Hematopoietic multipotent progenitor cell treated with erythropoietin and hydrocortisone succinate and interleukin-3 and kit ligand, for 15 days (in vitro differentiated cells): ENCODE measurements at places on chromosomes 5 and 9.
A peak's percentile ranks its signal among the peaks of the same experiment; 100 is the strongest.

- DNase-seq, result no peak
These were observed 395.9 kb downstream of the SEMA5A start for GRCh38 chr5:9149988-9150387.

DNA sequence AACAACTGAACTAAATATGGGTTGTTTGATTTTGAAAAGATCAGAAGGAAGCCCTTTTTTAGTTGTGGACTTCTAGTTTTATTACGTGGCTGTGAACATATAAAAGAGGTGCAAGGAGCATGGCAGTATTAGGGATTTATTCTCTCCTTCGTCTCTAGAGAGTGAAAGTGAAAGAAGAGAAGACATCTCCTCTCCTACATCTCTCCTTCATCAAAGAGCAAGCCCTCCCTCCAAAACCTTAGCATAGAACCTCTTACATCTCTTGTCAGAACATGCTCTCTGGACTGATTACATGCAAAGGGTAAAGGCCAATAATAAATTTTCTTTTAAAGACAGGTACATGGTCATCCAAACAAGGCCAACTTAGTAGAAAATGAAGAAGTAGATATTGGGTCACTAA is 184.3 kb upstream of the IRX1 start:
- DNase-seq, result no peak

DNA sequence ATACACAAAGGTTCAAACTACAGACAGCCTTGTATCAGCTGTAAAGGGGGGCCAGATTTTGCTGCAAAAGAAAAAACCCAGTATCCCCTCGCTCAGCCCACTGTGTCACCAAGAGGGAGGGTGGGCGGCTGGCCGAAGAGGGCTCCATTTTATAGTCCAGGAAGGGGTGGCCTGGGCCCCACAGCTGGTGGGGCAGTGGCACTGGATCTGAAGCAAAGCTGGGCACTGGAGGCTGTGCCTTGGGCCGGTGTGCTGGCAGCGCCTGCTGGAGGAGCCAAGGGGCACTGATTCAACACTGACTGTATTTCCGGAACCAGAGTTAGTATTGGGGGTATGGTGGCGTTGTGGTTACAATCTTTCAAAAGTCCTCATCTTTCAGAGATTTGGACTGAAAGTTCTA is 9.1 kb downstream of the BRD3 start:
- DNase-seq, result no peak

- no peak for DNase-seq
These were observed 22.9 kb downstream of the PROP1 start for GRCh38 chr5:177973066-177973635.

DNA sequence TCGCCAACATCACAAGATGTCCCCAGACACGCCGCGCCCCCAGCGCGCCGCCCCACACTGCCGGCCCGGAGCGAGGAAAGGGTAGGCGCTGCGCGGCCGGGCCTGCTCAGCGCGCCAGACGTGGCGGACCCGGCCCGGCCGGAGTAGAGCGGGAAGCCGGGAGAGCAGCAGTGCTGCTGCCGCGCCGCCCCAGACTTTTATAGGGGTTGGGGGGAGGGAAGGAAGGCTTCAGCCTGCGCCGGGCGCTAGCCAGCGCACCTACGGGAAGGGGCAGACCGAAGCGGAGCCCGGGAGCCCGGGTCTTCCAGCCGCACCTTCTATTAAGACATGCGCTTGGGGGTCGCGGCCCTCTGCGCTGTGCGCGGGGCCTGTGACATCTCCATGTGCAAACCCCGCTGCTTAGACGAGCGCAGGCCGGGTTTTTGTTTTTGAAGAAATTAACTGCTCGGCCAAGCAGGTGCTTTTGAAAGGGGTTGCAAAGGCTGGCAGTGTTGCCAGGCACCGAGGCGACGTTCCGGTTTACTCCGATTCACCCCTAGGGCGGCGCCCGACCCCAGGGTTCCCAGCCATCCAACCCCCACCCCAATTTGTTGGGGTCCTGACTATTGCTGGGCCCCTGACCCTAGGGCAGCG is 353 bp upstream of the PAX5 start:
- DNase-seq, result no peak

GRCh38 chr5:56255502-56255901 is 22.4 kb upstream of the ANKRD55 start:
- DNase-seq, result no peak

DNA sequence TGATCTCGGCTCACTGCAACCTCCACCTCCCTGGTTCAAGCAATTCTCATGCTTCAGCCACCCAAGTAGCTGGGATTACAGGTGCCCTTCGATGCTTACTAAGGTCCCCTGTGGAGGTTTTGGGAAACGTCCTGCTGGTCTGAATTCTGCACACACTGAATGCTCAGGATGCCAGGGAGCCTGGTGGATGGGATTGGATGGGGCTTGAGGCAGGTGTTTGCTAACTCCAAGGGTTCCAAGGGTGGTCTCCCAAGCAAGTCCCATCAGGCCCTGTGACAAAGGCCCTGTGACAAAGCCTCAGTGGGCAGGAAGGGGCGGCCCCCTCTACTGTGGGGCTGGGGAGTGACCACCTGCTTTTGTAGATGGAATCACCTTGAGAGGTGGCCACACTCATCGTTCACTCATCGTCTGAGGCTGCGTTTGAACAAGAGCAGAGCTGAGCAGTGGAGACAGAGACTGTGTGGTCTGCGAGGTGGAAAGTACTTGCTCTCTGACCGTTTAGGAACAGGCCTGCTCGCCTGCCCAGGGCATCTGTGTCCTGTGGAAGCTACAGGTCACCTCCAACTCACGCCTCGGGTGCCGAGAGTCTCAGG is 40.2 kb downstream of the MRPL36 start:
- no peak for DNase-seq

GRCh38 chr5:95086927-95087815 is 197.7 kb downstream of the MCTP1 start:
- DNase-seq, result no peak

DNA sequence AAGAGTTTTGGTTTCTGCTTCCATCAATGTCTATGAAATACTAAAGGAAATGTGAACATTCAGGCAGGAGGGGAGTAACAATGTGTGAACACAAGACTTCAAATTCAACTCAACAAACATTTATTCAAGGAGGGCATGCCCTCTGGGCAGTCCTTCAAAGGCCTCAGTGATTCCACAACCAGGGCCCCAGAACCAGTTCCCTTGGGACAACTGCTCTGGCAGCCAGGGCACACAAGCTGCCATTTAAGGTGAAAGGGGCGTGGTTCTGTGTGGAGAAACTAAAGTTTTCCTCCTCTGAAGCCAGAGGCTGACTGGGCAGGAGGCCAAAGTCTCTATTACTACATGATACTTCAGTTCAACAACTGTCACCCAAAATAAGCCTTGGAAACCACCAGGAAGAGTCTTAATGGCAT is 3.2 kb downstream of the RBM18 start:
- peak; percentile 44 for DNase-seq

GRCh38 chr5:9623661-9624060 is 6.5 kb downstream of the TAS2R1 start:
- no peak for DNase-seq

DNA sequence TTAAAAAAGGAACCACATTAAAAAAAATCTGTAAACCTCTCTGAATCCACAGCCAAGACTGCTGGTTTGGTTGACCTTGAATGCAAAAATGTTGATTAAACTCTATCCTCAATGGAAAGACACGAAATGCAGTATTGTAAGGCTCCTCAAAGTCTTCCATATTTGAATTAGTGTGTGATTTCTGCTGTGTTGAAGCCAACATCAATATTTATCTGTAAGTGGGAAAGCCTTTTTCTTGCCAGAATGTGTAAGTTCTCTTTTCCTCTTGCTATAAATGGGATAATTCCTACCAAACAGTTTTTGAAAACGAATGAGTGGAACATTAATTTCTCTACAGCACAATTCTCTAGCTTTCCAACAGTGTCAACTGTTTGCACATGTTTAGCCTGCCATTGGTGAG is 422.1 kb upstream of the TNC start:
- no peak for DNase-seq

- no peak for DNase-seq
These were observed 57.3 kb upstream of the DMRT1 start for GRCh38 chr9:784202-784601.

DNA sequence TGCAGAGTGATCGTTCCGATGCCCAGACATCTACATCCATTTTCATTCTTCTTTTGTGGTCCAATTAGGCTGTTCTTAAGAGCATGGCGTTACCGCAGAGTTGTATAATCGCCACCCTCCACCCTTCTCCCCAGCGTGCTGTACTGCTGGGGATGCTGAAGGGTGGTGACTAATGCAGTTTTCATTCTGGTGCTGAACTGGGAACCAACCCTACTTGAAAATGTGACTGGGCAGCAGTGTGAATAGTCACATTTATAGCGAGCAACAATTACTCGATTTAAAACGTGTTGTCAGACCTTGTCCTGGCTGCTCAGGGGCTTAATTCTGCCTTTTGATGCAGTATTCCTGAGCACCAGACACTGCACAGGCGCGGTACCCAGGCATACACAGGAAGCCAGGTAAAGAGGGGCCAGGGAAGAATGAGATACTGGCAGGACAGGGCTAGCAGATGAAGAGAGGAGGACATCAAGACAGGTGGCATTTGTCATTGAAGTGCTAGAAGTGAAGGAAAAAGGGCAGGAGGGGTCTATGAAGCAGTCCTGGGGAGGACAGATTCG is 719 bp upstream of the ISCA1 start:
- DNase-seq, result peak; percentile 81

GRCh38 chr5:54936201-54936600 is 49.2 kb downstream of the ESM1 start:
- DNase-seq, result no peak

- no peak for DNase-seq
These were observed 44.2 kb downstream of the NR6A1 start for GRCh38 chr9:124726886-124727285.
